ENCODE measurements at places on chromosomes 16 and 17. TPM values are rescaled to one million over a fixed set of nuclear protein-coding genes. Genes with fewer than 3 reads are reported as not detected.
A peak's percentile ranks its signal among the peaks of the same experiment; 100 is the strongest.

SOX8 gene
- total RNA-seq = 0.25 TPM

ABCC3 gene
- 2.0 TPM for total RNA-seq

CSH1 gene
- not detected for total RNA-seq

MED31 gene
- total RNA-seq = 10.6 TPM

PPY gene
- total RNA-seq = not detected

ARL2BP gene
- total RNA-seq = 467 TPM

PRR35 gene
- total RNA-seq = not detected

KCNJ18 gene
- total RNA-seq = not detected

GRCh38 chr16:66487580-66488275 lies 60.6 kb downstream of the BEAN1 start:
- DNase-seq = no peak

DNA sequence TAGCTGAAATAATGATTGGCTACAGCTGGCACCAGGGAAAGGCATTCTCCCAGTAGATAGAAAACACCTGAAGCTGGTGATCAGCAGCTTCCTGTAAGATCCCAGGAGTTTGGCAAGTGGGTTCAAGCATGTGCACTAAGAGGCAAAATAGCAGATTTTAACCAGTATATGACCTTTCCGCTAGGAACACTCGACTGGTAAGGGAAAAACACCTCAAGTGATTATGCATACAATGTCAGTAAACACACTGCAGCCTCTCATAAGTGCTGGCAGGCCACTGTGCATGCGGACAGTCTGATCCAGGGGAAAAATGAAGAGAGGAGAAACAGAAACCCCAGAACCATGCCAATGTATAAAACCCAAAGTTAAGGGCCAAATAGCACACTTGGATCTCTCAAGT lies 49.0 kb upstream of the HLF start:
- no peak for DNase-seq

DNA sequence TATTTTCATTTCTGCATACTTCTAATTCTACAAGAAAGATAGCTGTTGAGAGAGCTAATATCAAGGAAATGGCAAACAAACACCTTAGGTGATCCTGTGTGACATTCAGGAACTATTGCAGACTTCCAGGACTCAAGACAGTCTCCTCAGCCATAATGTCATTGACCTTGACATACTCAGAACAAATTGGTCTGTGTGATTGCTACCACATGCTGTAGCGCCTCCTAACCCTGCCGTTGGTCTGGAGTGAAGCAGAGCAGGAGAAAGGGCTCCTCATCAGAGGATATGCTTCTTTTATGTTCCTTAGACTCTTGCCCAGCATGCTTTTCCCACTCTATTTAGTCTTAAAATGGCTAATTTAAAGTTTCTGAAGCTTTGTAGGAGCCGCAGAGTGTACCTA lies 194.2 kb upstream of the TBX2 start:
- no peak for DNase-seq

DNA sequence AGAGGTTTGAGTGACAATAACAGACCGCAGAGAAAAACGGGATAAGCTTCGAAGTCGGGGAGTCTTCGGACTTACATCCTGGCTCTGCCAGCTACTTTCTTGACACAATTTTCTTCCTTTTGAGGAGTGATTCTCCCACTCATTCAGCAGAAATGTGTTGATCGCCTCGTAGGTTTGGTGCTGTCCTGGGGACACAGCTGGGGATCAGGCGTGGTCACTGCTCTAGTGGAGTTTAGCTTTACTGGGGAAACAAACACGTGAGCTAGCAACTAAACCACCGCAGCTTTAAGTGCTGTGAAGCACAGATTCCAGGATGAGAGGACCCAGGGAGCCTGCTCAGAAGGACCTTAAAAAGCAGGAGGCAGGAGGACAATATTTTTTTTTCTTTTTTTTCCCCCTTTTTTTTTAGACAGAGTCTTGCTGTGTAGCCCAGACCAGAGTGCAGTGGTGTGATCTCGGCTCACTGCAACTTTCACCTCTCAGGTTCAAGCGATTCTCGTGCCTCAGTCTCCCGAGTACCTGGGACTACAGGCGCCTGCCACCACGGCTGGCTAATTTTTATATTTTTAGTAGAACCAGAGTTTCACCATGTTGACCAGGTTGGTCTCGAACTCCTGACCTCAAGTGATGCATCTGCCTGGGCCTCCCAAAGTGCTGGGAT lies 858 bp downstream of the NUBP1 start:
- DNase-seq = no peak

- no peak for DNase-seq
These were observed 1.7 kb downstream of the ADGRG5 start for GRCh38 chr16:57544124-57544653.

GRCh38 chr16:85698459-85698891 lies 9.7 kb upstream of the GINS2 start:
- DNase-seq = no peak

- no peak for DNase-seq
These were observed 132.3 kb downstream of the TRIM37 start for GRCh38 chr17:58974354-58974753.

DNA sequence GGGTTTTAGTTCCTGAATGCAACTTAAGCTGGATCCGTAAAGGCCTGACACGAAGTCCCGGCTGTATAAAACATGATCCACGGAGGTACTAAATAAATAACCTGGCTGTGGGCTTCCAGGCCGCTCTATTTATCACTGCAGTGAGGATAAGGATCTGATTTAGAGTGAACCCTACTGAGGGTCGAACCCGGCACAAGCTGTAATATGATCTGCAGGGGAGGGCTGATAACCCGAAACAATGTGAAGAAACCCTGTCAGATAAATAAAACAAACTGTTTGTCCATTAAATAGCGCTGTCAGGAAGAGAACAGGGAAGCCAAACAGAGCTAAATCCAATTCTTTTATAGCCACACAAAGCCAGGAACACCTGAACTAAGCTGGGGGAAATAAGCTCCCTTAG lies 375.6 kb upstream of the SALL1 start:
- DNase-seq = no peak

GRCh38 chr16:83963277-83964119 lies 4.5 kb upstream of the NECAB2 start:
- DNase-seq = no peak

DNA sequence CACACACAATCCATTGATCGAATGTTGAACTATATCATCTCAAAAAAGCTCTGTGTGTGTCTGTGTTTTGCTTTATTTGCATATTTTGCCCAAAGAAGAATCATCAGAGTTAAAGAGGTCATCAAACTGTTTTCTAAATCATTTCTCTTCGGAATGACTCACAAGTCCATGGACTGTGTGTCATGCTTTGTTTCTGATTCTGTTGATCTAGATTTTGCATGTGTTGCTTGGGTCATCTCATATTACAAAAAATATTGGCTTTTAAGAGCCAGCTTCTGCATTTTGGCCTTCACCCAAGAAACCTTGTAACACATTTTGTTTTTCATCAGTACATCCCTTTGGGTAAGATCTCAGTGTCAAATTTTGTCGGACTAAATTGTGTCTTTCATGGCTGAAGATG lies 471.2 kb upstream of the HSBP1 start:
- DNase-seq = no peak

DNA sequence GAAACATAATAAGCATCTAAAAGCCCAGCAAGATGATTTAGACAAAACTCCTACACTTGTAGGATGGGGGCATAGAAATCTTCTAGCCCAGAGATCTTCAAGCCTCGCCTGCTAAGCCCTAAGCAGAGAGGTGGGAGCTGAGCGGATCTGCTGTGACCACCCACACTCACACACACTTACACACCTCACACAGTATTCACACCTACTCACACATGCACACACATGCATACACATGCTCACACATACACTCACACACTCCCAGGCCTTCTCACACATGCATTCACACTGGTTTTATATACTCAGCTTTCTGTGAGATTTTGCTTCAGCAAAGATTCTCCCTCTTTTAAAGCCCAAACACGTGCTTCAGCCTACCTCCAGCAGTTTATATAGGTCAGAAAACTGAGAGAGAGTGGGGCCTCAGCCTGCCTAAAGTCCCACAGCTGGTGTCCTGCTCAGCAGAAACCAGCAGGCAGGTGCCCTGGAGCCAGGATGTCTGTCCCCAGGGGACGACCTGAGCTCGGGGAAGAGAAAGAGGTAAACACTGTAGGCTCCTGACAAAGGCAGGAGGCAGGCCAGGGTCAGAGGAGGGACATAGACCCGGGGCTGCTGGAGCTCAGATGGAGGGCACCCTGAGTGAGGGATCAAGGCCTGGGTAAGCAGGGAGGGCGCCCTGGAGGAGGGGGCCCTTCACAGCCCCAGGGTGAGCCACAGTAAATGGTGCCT lies 12.0 kb upstream of the KRT19 start:
- no peak for DNase-seq

DNA sequence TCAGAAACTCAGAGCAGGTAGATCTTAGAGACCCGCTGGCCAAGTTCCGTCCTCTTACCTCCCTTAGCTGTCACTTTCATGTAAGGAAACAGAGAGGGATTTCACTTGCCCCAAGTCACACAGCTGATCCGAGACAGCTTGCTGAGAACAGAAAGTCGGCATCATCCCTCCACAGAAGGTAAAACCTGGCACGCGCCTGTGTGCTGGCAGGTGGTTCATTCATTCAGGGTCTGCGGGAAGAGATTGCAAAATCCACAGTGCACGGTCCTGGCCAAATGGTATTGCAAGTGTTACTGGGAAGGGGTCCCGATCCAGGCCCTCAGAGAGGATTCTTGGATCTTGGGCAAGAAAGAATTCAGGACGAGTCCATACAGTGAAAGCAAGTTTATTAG lies 139.4 kb upstream of the RPH3AL start:
- no peak for DNase-seq

GRCh38 chr17:82355770-82356427 lies 3.1 kb upstream of the TEX19 start:
- DNase-seq = no peak

DNA sequence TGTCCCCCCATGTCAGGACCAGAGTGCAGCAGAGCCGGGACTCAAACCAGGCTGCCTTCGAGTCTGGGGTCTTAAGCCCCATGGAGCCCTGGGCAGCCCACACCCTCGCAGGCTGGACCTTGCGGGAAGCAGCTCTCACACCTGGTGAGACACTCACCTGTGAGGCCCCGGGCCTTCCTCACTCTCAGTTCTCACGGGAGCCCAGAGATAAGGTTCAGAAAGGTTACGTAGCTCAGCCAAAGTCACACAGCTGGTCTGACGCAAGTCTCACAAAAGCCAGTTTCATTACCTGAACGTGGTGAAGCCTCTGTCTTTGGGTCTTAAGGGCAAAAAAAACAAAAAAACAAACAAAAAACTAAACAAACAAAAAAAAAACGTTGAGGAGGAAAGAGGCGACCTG lies 32.8 kb upstream of the SSTR5 start:
- no peak for DNase-seq

- no peak for DNase-seq
These were observed 31.6 kb upstream of the ZCCHC14 start for GRCh38 chr16:87524407-87524806.

- no peak for DNase-seq
These were observed 3.9 kb downstream of the HS3ST3A1 start for GRCh38 chr17:13597723-13598347.

DNA sequence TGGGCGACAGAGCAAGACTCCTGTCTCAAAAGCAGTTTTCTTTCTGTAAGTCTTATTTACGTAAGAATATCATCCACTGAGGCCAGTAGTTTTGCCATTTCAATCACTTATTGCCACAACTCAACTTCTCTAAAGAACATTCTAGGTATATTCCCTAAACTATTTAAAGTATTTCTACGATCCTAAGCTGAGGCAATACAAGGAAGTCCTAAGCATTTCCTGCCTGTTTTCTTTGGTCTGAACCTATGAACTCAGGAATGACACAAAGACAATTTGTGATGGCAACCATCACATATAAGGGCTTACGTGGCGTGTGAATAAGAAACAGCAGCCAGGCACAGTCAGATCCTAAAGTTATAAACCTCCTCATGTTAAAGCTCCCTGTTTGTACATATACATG lies 14.2 kb downstream of the USP36 start:
- no peak for DNase-seq

DNA sequence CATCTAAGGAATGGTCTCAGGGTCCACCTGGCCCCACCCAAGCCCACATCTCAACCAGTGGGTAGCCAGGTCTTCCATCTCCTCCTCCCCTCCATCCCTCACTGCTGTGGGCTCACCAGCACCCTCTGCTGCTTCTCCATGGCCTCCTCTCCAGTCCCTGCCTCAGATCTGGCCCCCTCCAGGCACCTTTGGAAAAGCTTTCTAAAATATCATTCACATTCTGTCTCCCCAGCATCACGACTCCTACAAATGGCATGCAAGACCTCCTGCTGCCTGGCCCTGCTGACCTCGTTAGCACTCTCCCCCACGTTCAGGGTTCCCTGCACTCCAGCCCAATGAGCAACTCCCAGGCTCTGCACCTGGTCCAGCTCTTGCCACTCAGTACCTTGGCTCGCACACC lies 13.7 kb downstream of the GLP2R start:
- peak; percentile 64 for DNase-seq

- no peak for DNase-seq
These were observed 30.7 kb upstream of the CDH5 start for GRCh38 chr16:66335704-66336329.

DNA sequence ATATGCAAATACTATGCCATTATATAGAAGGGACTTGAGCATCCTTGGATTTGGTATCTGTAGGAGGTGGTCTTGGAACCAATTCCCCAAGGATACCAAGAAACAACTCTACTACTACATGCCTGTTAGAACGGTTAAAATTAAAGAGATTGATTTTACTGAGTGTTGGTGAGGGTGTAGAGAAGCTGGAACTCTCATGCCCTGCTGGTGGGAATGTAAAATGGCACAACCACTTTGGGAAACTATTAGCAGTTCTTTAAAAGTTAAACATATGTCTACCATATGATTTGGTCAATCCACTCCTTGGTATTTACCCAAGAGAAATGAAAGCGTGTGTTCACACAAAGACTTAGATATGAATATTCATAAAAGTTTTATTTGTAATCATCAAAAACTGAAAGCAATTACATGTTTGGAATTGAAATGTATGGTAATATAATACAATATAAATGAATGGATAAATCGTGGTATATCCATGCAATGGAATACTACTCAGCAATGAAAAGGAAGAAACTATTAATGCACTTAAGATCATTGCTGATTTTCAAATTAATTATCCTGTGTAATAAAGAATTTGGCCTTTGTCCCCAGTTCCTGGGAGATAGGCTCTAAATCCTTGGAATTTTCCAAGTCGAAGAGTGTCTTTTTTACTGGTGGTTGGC lies 7.8 kb downstream of the MFSD6L start:
- DNase-seq = no peak
